GM12864 (cell line): ENCODE measurements at places on chromosomes 13 and 19.

DNA sequence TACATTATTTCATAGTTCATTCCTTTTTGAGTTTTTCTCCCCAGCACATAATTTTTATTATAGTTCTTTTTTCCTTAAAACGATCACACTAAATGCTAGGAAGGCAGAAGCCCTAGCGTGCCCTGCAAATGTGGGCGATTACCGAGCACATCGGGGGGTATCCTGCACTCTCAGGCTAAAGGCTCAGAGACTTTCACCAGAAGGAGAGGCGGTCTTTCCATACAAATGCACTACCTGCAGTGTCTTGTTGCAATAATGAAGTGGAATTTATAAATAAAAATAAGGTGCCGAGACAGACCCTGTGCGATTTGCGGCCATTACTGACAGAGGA lies 29.3 kb upstream of the SPACA7 start:
- no peak for DNase-seq

DNA sequence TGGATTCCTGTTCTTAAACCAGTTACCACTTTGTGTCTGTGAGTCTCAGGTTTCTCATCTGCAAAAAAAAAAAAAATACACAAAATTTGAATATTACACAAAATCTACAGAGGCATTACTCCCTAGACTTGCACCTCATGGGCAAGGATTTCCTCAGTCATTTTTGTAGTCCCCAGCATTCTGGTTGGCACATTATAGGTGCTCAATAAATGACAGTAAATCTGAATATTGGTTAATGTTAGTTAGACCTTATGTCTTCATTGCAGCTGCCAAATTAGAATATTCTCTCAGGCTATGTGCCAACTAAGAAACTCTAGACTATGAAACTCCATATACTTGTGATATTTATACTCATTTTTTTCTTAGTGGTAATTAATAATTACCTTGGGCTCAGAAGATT lies 2.2 kb downstream of the ZNF507 start:
- DNase-seq = no peak

DNA sequence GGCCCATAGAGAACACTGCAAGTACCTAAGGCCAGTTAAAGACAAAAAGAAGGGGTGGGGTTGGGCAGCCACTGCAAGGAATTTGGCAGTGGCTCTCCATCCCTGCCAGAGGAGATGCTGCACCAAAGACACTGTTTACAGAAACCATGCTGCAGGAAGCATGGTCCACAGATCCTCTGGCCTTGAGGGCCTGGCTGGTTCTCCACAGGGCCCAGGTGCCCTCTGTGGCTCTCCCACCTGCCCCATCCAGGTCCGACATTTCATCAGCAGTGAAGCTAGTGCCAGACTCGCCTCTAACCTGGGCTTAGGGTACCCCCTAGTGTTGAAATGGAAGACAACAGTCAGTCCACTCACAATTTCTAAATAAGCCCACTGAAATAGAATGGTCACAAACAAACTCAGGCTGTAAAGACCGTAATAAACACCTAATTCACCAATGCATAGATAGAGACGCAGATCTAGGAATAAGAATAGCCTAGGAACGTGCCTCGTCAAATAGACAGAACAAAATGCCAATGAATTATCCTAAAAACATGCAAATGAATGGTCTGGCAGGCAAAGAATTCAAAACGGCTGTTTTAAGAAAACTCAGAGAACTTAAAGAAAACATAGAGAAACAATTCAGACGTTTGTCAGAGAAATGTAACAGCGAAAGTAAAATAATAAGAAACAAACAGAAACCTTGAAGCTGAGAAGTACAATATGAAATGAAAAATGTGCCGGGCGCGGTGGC lies 23.3 kb downstream of the LYPD4 start:
- no peak for DNase-seq

DNA sequence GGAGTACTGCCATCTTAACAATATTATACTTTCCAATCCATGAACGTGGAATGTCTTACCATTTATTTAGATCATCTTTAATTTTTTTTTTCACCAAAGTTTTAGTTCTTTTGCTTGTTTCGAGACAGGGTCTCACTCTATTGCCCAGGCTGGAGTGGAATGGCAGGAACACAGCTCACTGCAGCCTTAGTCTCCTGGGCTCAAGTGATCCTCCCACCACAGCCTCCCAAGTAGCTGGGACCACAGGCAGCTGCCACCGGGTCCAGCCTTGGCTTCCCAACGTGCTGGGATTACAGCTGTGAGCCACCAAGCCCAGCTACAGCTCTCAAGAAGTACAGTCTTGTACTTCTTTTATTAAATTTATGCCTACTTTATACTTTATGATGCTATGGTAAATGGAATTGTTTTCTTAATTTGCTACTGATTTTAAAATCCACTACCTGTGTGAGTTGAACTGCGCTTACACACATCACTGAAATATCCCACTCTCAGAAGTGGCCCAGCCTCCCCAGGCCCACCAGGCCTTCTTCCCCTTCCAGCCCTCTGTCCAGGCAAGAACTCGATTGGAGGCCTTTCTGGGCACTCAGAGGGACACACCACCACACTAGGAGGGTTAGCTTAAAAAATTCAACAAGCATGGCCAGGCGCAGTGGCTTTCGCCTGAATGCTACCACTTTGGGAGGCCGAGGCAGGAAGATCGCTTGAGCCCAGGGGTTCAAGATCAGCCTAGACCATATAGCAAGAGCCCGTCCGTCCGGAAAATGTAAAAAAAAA lies 1.0 kb upstream of the PGLS start:
- DNase-seq = no peak

DNA sequence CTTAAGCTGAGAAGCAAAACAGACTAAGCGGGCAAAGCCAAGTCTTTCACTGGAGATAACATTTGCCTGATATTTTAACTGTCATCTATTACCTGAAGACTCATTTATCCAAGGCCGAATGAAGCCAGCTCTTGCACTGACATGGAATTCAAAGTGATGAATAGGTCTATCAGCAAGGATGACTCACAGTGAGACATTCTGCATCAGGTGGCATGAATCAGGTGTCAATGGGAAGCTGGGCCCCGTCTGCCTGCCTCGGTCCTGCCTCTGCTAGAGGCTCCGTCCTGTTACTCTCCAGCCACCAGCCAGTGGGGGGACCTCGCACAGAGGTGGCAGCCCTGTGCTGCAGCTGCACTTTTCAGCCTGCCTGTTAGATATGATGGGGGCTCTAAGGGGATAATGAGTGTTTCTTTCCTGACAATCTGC lies 23.5 kb downstream of the STARD13 start:
- DNase-seq = no peak

DNA sequence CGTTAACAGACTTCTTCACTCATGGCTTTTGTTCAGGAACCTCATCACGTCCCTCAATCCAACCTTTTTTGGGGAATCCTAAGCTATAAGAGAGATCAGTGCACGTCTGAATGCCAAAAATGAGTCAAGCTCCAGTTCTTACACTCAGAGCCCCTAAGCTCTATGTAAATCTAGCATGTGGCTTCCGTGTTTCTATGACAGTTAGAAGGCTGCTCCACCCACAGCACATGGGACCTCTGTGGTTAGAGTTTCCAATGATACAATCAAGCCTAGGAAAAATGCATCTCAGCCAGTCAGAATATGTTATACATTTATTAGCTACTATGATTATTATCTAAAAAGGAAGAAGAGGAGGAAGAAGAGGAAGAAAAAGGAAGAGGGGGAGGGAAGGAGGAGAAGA lies 135.9 kb downstream of the ENOX1 start:
- DNase-seq = no peak

DNA sequence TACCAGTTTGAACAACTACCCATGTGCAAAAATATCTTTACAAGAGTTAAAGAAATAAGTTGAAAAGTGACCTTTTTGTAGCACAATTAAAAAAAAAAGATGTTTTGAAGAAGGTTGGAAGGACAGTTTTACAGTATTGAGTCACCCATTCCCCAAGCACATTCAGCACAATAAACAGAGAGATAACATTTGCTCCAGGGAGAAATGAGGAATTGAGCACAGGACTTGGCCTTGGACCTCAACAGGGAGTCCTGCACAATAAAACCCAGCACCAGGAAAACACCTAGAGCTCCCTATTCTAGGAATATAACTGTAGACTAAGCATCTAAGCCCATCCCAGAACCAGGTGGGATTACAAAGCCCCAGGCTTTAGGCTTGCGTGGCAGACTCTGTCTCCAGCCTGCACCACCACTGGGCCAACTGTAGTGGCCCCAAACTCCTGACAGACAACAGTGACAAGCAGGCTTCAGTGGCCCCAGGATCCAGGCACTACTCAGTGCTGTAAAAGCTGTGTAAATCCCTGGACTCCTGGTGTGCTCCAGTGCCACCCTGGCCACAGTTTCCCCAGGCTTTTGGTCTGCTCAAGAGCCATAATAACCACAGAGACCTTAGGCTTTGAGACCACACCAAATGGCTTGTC lies 857.2 kb downstream of the SLITRK1 start:
- no peak for DNase-seq

DNA sequence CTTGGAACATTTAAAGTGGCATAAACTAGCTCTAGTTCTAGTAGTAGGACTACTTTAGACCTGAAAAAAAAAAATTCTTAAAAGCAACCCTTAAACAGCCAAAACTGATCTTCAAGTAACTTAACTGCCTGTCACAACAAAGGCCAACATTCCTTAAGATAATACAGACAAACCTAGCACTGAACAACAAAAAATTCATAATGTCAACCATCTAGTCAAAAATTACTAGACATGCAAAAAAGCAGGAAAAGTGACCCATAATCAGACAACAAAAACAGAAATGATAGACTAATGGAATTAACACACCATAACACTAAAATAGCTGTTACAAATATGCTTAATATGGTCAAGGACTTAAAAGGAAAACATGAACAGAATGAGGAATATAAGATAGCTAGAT lies 6.7 kb downstream of the SLC6A16 start:
- DNase-seq = no peak

- no peak for DNase-seq
Measured at GRCh38 chr19:44620667-44621066, 7.3 kb downstream of the IGSF23 start.

DNA sequence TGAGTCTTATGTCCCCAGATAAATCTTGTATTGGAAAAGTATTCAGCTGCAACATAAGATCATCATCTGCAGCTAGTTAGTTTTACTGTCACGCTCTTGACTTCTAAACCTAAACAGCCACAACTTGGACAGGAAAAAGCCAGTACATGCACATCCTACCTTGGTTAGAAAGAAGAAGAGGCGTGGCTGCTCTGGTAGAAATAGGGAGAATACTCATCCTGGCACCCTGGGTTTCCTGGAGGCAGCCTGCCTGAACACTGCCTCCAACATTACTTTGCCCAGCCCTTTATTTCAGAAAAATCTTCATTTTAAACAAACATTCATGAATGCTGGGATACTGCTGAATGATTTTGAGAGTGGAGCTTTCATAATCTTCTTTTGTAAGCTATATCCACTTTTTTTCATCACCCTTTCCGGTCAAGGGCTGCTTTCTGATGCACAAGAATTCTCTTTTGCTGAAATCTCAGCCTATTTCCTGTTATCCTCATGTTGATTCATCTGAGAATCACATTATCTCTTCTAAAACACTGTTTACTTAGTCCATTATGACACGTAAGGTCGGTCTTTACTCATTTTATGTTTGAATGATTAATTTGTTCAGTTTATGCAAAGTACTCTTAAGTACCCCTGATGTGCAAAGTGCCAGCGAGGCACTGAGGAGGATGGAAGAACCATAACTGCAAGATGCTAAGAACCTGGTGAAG lies 55.2 kb downstream of the STARD13 start:
- no peak for DNase-seq

- no peak for DNase-seq
Measured at GRCh38 chr13:76035711-76036110, 399.6 kb downstream of the LMO7 start.

- DNase-seq = no peak
Measured at GRCh38 chr19:7385062-7385461, 36.3 kb downstream of the ARHGEF18 start.

- no peak for DNase-seq
Measured at GRCh38 chr13:89822467-89822866, 1525.0 kb upstream of the MIR17HG start.

DNA sequence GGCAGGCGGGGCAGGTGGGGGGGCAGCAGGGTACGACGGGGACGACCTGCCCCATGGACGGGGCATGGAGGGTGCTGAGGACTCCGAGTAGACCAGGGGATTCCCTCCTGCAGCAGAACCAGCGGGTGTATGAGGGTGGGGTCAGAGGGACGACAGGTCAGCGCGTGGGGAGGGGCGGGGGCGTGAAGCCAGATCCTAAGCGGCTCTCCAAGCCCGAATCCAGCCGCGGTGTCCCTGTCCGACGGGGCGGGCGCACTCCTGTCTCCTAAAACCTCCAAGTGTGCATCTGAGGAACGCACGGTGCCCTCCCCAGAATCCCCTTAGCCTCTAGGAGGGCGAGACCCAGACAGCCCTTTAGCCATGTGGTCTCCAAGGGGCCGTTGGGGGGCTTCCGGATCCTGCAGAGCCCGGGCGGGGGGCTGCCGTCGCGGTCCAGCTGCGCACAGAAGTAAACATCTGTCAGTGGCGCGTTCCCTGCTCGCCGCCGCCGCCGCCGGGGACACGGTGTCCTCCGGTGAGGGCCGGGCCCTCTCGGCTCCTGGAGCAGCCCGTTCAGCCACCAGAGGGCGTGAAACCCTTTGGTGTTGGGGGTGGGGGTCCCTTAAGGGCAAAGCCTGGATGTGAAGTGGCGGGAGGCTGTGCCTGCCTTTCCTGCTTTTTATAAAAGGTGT lies 730 bp downstream of the NRTN start:
- DNase-seq = no peak

DNA sequence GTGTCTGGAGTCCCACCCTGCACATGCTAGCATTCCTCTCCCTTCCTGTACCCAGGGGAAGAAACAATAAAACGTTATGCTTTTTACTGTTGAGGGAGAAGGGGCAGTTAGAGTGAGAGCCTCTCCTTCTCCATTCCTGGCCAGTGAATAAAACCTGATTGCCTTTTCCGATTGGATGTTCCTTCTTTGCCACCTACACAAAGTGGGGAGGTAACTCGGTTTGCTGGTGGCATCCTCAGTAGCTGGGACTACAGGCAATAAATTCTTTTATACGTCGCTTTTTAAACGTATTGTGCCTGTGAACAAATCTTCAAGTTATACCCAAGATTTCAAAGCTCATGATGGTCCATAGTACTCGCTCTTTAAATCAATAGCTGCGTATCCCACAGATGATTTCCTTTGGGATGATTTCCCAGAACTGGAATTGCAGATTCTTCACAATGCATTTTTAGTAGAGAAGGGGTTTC lies 660 bp upstream of the MVB12A start:
- no peak for DNase-seq

DNA sequence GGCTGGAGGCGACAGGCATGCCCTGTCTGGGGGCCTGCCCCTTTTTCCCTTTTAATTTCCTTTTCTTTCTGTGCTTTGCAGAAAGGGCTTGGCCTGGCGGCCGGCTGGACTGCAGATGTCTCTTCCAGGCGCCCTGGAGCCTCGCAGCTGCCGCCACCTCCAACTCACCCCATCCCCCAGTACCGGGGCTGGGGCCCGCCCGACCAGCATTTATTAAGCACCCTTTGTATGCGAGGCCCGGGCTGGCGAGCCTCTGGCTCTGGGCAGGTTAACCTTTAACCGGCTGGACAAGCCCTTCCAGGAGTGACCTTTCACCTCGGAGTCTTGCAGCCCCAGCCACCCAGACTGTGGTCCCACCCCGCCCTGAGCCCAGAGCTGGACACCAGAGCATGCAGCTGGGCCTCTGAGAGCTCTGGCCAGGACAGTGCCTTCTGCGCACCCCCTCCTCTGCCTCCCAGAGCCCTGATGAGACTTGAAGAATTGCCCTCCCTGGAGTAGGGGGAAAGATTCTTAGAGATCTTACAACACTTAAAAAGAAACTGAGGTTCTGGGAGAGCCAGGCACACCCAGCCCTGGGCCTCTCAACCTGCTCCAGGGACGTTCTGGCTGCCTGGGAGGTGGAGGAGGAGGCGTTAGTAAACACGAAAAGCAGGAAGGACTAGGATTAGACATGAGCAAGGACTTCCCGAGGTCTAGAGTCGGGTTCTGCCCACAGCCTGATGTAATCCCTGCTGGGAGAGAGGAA lies 1.1 kb upstream of the NR2F6 start:
- DNase-seq = no peak
